Muscle of leg (tissue), 16 donors: ENCODE measurements at places on chromosomes 5 and 9.

DNA sequence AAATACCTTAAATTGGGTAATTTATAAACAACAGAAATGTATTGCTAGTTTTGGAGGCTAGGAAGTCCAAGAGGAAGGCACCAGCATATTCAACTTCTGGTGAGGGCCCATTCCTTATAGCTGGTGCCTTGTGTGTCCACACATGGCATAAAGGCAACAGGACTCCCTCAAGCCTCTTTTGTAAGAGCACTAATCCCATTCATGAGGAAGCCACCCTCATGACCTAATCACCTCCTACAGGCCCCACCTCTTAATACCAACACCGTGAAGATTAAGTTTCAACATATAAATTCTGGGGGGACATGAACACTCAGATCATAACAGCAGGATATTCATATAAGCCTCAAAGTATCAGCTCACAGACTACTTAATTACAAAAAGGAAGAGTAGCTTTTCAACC lies 4.0 kb upstream of the PLAC8L1 start:
- DNase-seq = no peak

GRCh38 chr5:168734620-168735300 lies 155.6 kb upstream of the PANK3 start:
- DNase-seq = peak; percentile 37

GRCh38 chr5:150053713-150054392 lies 32.5 kb downstream of the CSF1R start:
- no peak for DNase-seq

GRCh38 chr5:145912019-145912418 lies 24.4 kb upstream of the SH3RF2 start:
- no peak for DNase-seq

DNA sequence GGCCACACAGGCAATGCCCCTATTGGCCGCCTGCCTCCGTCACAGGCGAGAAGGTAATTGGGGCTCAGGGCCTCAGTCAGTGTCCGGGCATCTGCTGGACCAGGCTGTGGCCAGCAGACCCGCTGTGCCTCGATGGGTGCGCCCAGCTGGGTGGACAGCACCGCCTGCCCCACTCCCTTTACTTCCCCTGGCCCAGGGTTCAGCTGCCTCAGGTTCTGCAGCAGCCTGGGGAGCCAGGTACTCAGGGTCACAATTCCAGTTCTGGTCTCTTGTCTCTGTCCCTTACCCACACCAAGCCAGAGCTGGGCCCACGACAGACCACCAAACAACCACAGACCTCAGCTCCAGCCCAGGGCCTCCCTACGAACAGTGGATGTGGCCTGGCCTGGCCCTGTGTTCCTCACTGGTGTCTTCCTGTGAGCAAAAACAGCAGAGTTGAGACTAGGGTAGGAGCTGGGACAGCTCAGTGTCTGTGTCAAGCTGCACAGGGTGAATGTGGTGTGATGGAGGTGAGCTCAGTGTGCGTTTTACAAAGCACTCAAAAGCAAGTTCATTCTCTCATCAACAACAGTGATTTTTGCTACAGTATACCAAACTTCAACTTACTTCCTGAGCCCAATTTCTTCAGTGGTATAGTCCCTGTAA lies 33.4 kb upstream of the SUSD3 start:
- DNase-seq = no peak

- no peak for DNase-seq
These were observed 37.7 kb downstream of the SPARC start for GRCh38 chr5:151648988-151649387.

- DNase-seq = no peak
These were observed 64.3 kb downstream of the FEM1C start for GRCh38 chr5:115480271-115480670.

DNA sequence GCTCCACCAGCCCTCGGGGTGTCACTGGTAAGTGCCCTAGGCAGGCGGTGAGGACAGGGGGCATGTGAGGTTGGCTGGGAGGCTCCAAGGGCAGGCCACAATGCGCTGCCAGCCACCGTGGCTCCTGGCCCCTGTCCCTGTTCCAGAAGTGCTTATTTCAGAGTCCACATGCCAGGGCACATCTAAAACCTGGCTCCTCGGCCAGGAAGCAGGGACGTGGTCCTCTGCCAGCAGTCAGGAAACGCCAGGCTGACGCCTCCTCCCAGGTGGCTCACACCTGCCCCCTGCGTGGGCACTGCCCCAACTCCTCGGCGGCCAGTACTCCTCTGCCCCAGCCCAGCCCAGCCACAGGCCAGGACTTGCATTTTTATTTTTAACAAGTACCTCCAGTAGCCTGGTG lies 68.5 kb downstream of the SECISBP2 start:
- DNase-seq = no peak

DNA sequence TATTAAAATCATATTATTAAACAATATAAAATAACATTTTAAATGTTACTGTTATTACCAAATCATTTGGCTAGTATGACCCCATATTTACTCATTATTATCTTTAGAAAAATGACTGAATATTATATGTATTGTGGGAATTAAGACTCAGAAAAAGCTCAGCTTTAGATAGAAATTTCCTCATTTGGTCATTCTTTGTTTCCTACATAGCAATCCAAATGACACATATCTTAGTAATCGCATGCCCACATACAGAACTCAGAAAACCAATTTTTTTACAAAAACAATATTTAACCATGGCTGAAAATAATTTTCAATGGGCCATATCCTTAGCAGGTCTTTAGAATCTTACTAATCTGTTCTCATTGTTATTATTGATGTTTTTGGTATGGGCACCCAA lies 53.8 kb upstream of the TSLP start:
- no peak for DNase-seq

GRCh38 chr5:127685662-127686061 lies 17.5 kb upstream of the CCDC192 start:
- DNase-seq = no peak

- no peak for DNase-seq
These were observed 63.8 kb downstream of the SNCAIP start for GRCh38 chr5:122375801-122376200.

- no peak for DNase-seq
These were observed 27.5 kb upstream of the SYK start for GRCh38 chr9:90774071-90774470.

GRCh38 chr9:93096131-93096802 lies at the start of gene CARD19:
TSS of gene CARD19 (plus strand) at chr9:93096217. CDS start at chr9:93096346, 129 bp downstream.
- peak; percentile 81 for DNase-seq

- DNase-seq = no peak
These were observed 92.8 kb downstream of the ARHGEF28 start for GRCh38 chr5:73718762-73719161.

DNA sequence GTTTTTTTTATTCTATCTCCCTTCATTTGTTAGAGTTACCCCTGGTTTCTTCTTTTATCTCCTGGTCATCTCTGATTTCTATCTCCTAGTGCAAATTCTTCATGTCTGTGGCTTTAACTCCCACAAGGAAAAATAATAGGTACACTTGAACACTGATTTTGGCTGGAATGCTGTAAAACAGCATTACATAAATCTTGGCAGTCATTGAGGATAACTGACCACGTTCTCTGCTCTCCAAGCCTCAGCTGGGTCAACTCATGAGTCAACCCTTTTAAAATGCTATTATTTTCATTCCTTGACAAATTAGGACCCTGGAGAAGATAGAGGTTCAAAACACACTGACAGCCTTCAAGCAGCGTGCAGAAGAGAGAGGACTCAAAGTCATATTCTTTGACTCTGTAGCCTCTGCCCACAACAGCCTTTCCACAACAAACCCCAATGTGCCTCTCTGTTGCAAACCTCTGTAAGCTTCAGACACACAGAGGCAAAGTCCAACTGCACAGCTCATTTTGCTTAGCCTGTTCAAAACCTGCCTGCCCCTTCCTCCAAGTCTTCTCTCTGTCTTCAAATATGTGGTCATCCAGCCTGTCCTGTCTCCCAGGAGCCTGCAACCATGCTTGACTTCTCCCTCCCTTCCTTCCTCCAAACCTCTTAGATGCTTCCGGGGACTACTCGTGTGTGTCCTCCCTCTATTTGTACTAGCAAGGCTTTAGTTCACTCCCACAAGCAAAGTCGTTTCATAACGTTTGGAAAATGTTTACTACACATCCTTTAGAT lies 398.4 kb downstream of the MED10 start:
- no peak for DNase-seq

GRCh38 chr5:5828619-5829018 lies 406.1 kb downstream of the ICE1 start:
- no peak for DNase-seq

DNA sequence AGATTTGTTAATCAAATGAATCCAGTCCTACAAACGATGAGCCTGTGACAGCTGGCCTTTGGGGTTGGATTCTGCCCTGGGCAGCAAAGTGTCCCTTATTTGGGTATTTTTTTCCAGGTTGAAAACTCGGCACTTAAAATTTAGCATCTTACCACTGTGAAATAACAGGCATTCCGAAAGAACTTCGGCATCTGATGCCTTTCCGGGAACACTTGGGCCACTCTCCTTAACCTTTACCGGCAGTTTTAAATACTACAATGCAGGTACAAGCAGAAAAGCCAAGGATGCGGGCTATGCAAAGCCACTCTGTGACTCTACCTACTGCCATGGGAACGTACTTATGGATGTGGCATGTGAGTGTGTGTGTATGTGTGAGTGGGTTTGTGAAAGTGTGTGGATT lies 1.0 kb upstream of the RASGRF2 start:
- no peak for DNase-seq
